Stimulated activated CD4-positive, alpha-beta T cell treated with anti-CD3 and anti-CD28 coated beads, Interleukin-12 subunit alpha, Interleukin-12 subunit beta, amount 100 ng/mL, for 4 hours (primary cell): ENCODE measurements at places on chromosomes 6 and 20.
A peak's percentile ranks its signal among the peaks of the same experiment; 100 is the strongest.

DNA sequence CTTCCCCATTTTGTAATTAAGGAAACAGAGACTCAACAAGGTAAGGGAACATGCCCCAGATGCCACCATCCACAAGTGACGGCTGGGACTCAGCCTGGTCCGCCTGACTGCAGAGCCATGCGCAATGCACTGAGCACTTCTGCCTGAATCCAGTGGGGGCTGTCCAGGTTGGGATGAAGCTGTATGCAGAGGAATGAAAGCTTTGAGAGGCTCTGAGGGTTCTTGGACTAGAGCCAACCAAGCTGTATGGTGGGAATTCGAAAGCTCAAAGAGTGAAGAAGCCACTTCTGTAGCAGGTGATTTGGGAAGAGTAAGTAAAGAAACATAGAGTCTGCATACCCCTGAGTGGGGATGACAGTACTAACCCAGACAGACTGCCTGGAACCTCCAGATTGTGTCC is 127.6 kb upstream of the AKAP12 start:
- no peak for DNase-seq

DNA sequence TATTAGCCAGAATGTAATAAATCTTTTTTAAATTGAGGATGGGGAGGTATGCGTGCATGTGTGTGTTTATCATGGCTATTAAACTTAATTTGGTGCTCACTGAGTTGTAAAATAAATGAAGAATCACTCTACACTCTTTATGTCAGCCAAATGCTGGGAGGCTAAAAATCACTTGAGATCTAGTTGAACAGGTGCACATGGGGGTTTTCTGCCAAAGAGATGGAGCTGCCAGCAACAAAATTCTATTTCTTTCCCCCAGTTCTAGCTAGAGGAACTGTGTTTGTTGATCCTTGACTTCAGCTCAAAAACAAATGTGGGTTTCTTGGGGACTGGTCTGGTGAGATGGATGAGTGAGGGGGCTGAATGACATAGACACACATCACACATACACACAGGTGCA is 183.3 kb upstream of the BTBD3 start:
- no peak for DNase-seq

DNA sequence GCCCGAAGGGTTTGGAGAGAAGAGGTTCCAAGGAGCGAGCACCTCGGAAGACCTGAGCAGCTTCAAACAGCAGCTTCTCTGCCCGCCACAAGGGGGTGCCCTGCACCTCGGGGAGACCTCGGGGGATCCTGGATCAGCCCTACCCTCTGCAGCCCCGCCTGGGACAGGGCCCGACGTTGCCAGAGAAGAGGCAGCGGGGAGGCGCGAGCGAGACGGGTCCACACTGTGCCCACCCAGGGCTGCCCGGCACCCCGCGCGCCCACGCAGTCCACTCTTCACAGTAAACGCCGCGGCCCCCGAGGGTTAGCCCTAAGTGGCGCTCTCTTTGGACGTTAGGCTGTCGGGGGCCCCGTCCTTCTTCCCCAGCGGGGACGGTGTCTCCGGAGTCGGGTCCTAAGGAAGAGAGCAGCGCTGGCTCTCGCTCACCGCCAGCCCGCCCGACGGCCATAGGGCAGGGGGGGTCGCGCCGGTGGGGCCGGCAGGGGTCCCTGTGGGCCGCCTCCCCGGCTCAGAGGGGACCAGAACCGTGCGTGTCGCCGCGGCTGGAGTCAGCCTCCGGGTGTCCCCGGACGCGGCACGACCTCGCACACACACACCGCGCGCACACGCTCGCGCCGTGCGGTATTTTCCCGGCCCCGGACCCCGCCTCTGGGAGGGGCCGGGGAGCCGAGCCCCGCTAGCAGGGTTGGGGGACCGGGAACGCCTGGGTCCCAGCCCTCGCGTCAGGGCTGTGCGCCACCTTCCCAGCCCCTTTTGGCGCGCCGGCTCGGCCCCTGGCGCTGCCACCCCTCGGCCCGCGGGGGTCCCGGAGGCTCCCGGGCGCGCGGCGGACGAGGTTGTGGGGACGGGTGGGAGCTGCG is 929 bp downstream of the CDH22 start:
- DNase-seq: peak; percentile 69

- DNase-seq: no peak
These were observed 404.3 kb downstream of the CDH26 start for GRCh38 chr20:60362531-60362930.
